Right cardiac atrium (tissue), 5 donors: ENCODE measurements at places on chromosomes 7 and 10. TPM values are rescaled to one million over a fixed set of nuclear protein-coding genes. Genes with fewer than 3 reads are reported as not detected.

Gene SMARCD3
- total RNA-seq: 223 TPM

Gene TMEM270
- not detected for total RNA-seq

Gene LRRN3
- 32.8 TPM for total RNA-seq

Gene GIMAP8
- 13.0 TPM for total RNA-seq

Gene NEUROG3
- total RNA-seq: not detected

Gene NUDT13
- total RNA-seq: 2.5 TPM

Gene FAM180A
- 9.9 TPM for total RNA-seq

Gene PNLIPRP3
- not detected for total RNA-seq

Gene IQCE
- 15.2 TPM for total RNA-seq

Gene TMEM229A
- 0.76 TPM for total RNA-seq

Gene ASB10
- total RNA-seq: 17.2 TPM

Gene PPP1R17
- not detected for total RNA-seq

Gene STEAP4
- total RNA-seq: 48.2 TPM

Gene MGAM2
- not detected for total RNA-seq

Gene KAT6B
- total RNA-seq: 46.0 TPM

Gene PON1
- not detected for total RNA-seq
